ENCODE measurements at places on chromosomes 7 and 10. TPM values are rescaled to one million over a fixed set of nuclear protein-coding genes. Genes with fewer than 3 reads are reported as not detected.

GPR22 gene
- total RNA-seq = not detected

ITPRID1 gene
- not detected for total RNA-seq

CTAGE8 gene
- total RNA-seq = 0.15 TPM

GLCCI1 gene
- total RNA-seq = 1.6 TPM

All from epithelial cell of umbilical artery (primary cell).